ACHN (cell line): ENCODE measurements at places on chromosomes 7 and 10.

DNA sequence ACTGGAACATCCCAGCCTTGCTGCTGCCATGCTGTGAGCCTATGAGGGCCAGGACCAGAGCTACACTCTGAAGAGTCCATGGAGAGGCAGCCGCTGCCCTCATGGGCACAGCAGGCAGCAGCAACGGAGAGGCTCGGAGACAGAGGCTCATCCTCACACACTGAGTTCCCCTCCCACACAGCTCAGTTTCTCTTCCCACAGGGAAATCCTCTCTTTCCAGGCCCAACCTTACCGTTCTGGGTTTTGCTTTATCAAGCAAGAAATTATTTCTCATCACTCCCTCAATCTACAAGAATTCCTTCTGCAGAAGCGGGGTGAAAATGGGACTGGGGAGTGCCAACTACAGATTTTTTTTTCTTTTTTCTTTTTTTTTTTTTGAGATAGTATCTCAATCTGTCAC lies 36.6 kb downstream of the GOLGA7B start:
- no peak for DNase-seq

- DNase-seq: no peak
Observed at GRCh38 chr10:58220769-58221451, 46.8 kb downstream of the IPMK start.

- no peak for DNase-seq
Observed at GRCh38 chr7:40758590-40758989, 623.8 kb downstream of the SUGCT start.

- DNase-seq: no peak
Observed at GRCh38 chr7:42099066-42099465, 137.9 kb downstream of the GLI3 start.

GRCh38 chr10:19845503-19846368 lies 29.5 kb downstream of the PLXDC2 start:
- DNase-seq: no peak

DNA sequence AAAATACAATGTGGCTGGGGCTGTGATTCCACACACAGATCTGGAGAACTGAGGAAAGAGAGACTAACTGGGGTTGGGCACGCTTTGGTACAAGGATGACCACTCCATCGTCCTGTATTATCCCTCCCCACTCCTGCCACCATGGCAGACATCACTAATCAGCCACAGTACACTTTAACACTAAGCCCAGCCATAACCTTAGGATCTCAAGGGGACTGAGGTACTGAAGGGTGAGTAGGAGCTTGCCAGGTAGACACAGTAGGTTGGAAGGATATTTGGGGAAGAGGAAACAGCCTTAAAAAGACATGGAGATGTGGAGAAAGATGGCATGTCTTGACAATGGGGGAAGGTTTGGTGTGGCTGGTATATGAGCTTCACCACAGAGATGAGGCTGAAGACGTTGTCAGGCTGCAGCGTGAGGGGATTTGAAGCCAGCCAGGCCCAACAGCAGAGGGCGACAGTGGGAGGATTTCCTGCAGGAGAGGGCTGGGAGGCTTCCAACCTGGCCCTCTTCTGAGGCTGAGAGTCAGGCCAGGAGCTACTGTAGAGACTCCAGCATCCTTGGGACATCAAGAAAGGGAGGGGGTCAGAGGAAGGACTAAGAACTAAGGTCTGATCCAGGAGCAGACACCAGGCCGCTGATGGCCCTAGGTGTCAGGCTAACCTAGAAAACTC lies 58.6 kb upstream of the COL13A1 start:
- DNase-seq: peak; percentile 47

GRCh38 chr10:62384057-62384446 lies 9.9 kb downstream of the ZNF365 start:
- no peak for DNase-seq

- no peak for DNase-seq
Observed at GRCh38 chr7:136655414-136655813, 213.0 kb upstream of the CHRM2 start.

- DNase-seq: no peak
Observed at GRCh38 chr7:78101076-78101475, 302.5 kb downstream of the PHTF2 start.

- no peak for DNase-seq
Observed at GRCh38 chr7:132141109-132141508, 435.2 kb downstream of the PLXNA4 start.

DNA sequence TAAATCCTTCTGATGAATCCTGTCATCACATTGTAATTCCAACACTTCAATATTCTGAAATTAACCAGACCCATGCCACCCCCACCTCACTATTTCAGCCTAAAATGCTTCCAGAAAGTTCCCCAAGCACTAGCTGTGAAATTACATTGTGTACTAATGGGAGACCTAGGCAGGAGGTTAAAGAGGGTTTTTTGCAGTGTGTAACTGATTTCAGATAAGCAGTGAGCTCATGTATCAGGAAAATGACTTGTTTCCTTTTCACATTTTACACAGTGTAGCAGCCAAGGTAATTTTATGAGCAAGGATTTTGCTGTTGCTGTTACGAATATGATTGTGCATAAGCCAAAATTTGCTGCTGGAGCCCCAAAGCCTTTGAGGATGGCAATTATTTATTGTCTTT lies 129.0 kb downstream of the INHBA start:
- DNase-seq: no peak

DNA sequence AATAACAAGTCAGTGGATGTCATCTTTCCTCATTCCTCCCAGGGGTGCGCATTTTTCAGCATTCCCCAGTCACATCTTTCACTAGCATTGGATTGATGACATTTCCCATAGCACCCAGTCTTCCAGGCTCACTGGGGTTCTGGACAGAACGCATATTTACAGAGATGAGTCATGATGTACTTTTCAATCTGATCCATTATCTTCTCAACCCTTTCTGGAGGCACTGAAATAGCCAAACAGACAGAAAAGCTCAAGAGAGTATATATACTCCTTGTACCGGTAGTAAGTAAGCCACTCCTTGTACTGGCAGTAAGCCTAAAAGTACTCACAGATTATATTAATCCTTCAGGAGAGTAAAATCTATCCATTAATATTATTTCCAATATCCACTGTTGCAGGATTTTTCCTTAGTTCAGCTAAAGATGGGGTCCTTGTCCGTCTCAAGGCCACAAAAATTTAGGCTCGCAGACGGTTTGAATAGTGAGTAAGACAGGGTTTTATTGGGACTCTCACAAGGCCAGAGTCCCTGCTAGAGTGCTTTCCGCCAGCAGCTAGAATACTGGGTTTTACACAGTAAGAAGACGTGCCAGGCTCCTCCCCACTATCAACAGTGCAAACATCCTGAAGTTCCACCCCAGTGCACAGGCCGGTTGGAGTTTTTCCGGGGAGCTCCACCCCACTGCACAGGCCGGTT lies 60.8 kb downstream of the MDH2 start:
- peak; percentile 90 for DNase-seq

GRCh38 chr7:1715671-1716074 lies 45.6 kb downstream of the ELFN1 start:
- DNase-seq: no peak

GRCh38 chr7:141568227-141568626 lies 17.0 kb downstream of the AGK start:
- no peak for DNase-seq

DNA sequence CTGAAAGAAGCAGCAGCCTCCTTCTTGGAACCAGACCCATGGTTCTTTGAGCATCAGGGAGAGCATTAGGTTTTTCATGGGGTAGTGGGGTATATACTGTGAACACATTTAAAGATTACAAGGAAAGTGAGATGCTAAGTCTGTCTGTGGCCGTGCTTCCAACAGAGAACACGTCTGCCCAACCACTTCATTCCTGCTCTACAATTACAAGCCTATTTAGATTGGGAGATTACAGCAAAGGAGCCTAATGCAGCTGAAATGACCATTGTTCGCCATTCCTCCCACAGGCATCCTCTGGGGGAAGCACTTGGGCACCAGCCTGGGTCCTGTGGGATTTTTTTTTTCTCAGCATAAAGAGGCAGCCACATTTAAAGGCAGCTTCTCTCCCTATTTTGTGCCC lies 536.4 kb downstream of the XPNPEP1 start:
- no peak for DNase-seq

DNA sequence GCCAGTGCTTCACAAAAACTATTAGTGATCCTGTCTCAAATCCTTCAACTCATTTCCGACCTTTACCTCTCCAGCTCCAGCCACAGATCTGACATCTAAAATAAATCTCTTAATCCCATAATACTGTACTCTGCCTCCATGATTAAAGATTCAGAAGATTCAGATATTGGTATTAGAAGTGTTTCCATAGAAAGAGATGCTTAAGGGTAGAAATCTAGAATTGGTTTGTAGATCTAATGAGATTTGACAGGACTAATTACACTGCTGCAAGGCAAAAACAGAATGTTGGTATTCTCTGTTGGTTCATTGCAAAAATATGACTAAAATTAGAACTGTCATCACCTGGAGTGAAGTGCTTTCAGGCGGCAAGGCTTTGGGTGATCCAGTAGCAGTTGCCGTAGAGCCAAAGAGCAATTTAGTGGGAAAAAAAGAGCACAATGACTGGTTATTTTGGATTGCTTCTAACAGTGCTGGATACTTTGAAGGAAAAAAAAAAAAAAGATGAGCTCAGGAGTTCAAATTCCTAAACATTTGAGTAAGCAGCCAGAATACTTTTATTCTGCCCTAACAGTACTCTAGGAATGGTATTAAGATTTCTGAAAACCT lies 940.1 kb upstream of the SORCS1 start:
- no peak for DNase-seq

DNA sequence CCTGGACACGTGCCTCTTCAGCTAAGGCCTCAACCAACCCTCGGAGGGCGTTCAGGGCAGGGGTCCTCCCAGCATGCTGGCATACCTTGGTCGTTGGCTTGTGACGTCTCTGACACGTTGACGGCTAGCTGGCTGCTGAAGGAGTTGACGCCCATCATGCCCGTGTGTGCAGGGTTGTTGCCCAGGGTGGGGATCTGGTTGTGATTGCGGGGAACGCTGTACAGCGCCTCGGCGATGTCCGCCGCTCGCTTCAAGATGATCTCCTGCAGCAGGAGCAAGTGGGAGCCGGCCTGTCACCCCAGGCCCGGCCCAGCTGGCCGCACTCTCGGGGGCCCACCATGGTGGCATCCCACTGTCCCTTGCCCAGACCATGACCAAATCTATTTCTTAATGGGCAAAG lies 122.0 kb downstream of the EBF3 start:
- no peak for DNase-seq

- no peak for DNase-seq
Observed at GRCh38 chr10:6170638-6171037, 32.1 kb upstream of the PFKFB3 start.

GRCh38 chr10:118958984-118959925 lies 70.3 kb upstream of the NANOS1 start:
- DNase-seq: peak; percentile 68

GRCh38 chr10:124707551-124707950 lies 36.6 kb downstream of the FAM53B start:
- DNase-seq: no peak

GRCh38 chr7:34109936-34110780 lies 204.8 kb downstream of the BMPER start:
- no peak for DNase-seq

GRCh38 chr7:146235195-146235594 lies 118.6 kb downstream of the CNTNAP2 start:
- no peak for DNase-seq

DNA sequence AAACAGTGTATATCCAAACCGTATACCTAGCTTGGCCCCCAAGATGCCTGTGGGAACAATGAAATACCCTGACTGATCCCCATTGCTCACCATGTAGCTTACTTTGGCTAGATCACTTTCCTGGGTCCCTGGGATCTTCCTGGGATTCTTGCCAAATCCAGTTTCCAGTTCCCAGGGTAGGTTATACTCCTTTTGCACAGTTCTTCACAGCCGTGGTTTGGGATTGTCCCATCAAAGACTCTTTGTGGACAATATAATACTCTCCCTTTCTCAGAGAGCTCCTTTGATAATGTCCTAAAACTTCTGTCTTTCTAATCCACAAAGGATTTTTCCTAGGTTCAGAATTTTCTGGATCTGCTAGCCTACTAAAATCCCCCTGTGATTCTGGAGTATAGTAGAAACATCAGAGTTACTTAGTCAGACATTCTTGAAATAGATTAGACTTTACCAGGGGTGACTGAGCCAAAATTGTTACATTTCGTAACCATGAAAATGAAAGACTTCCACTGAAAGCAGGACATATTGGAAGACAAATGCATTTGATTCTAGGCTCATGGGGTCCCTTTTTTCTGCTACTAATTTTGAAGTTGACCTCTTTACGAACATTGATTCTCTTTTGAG lies 388.3 kb upstream of the ETV1 start:
- peak; percentile 34 for DNase-seq

GRCh38 chr7:26038201-26038990 lies 113.6 kb upstream of the NFE2L3 start:
- no peak for DNase-seq

DNA sequence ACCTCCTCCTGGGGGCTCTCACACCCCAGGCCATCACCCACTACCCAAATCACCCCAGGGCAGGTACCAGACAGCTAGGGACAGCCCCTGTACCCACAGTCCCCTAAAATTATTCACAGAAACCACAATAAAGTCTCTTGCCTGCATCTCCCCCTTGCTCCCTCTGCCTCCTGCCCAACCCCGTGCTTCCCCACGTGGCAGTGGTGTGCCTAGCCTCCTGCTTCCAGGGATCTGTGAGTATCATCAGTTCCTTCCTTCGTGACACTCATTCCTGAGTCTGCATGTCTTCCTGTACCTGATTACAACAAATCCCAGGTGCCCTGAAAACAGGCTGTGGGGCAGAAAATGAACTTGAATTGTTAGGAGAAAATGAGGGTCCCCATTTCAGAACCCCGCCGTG lies 61.5 kb downstream of the PRKAG2 start:
- DNase-seq: no peak

- no peak for DNase-seq
Observed at GRCh38 chr10:97940534-97940933, 89.9 kb downstream of the CRTAC1 start.

- DNase-seq: no peak
Observed at GRCh38 chr7:84107259-84107658, 87.3 kb downstream of the SEMA3A start.

DNA sequence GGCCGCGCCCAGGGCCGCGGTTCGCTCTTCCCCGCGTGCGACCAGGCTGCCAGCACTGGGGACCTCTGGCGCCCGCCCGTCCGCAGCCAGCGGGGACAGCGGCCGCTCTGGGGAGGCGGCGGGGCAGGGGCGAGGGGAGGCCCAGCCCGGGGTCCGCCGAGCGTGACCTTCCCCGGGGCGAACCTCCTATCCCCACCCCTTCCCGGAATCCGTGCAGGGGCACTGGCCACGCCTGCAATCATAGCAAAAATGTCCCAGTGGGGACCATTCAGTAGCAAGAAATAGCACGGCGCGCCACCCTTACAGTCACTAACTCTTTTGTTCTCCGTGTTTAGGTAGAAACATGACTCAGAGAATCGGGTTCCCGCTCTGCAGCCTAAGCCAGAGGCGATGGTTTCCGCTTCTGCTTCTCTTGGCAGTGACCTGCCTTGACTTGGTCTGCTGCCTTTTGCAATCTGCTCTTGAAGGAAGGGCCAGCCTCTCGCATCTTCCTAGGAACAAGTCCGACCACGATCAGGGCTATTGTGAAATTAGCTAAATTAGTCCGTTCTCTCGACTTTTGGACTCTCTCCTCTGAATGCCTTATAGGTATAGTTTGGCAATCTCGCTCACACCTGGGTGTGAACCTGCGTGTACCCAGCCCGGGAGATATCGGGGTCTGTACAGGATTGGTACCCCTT lies 79.3 kb upstream of the ACBD5 start:
- peak; percentile 12 for DNase-seq
